ENCODE measurements at places on chromosomes 6 and 20.

DNA sequence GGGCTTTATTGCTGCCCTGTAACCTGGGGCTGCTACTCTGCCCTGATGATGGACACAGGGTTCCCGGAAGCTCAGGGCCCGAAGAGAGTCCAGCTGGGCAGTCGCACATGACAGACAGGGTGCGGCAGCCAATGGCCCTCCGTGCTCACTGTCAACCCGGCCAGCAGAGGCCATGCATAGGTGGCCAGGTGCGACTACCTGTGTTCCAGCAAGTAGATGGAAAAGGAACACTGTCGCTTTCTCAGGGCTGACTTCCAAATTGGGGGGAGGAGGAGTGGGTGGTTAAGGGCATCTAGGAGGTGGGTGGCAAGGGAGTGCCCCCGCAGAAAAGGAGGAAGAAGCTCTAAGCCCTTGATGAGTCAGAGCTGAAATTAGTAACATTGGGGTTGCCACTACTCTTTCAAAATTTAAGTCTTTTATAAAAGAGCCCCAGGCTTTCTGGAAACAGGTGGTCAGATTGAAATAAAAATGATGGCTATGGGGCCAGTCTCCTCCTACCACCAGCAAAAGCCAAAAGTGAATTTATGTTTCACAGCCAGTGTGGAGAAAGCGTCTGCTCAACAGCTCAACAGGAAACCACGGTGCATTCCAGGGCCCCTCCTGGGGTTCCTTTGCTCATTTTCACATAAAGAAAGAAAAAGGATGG lies 2.3 kb upstream of the RAMACL start:
- DNase-seq = no peak

GRCh38 chr6:47203266-47203937 lies 106.3 kb downstream of the TNFRSF21 start:
- no peak for DNase-seq

GRCh38 chr20:61608275-61609085 lies 356.4 kb downstream of the CDH4 start:
- DNase-seq = no peak

GRCh38 chr6:118511930-118512715 lies 36.0 kb upstream of the PLN start:
- no peak for DNase-seq

GRCh38 chr6:48311301-48311700 lies 200.3 kb upstream of the PTCHD4 start:
- DNase-seq = no peak

DNA sequence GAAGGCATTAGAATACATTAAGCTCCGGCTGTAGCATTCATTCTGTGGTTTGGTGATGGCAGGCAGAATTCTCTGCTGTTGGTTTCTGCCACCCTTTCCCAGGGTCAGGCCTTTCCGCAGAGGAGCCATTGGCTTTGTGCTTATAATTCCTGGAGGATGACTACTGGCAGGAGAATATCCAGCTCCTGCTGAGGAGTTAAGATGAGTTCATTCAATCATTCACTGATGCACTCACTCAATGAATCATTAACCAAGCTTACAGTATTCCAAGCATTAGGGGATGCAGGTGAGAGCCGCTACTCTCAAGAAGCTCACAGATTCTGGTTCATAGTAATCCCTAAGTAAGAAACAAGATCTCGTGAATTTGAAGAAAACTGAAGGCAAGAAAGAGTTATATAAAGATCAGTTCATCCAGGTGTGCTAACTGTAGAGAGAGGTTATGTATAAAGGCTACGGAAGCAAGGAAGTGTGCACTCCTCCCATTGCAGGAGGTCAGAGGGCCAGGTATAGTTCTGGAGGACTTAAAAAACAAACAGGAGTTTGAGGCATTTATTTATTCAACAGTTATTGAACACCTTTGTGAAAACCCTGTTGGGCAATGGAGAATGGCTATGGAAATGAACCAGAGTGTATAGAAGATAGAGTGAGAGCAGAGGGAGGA lies 75.5 kb downstream of the HMGN3 start:
- no peak for DNase-seq

- DNase-seq = no peak
Measured at GRCh38 chr6:75368151-75368779, 83.7 kb upstream of the TMEM30A start.

- no peak for DNase-seq
Measured at GRCh38 chr6:3882431-3882830, 33.3 kb downstream of the FAM50B start.

- DNase-seq = no peak
Measured at GRCh38 chr20:51354191-51354768, 188.2 kb downstream of the NFATC2 start.

DNA sequence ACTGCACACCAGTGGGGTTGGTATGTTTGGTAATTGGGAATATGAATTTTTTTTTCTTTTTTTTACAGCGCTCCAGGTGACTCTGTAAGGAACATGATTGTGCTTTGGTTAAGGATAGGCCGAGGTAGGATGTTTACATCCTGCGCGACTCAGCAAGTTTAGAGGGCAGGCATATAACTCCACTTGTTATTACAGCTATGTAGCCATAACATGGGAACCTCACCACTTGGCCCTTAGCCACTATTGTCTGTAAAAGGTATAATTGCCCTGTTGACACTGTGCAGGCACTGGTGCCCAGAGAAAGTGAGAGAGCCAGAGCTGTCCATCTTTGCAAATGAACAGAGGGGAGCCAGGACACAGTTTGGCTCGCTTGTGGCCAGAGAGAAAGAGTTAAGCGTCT lies 172.9 kb downstream of the MCHR2 start:
- DNase-seq = no peak

DNA sequence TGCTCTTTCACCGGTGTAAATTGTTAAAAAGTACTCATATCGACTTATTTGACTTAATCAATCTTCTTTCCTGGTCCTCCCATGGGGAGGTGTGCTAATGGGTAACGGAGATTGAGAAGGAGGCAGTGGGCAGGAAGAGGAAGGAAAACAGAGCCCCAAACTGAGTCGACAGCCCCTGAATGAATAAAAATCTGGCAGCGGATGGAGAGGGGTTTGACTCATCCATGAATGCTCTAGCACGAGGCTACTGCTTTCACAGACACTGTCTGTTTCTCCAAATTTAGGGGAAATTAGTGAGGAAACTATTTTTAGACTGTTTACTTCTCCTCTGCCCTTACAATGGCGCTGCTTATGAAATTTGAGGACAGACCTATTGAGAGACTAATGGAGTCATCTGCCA lies 142.2 kb upstream of the ATXN1 start:
- no peak for DNase-seq

GRCh38 chr6:35294308-35294945 lies 3.2 kb upstream of the DEF6 start:
- DNase-seq = no peak

- no peak for DNase-seq
Measured at GRCh38 chr6:70312165-70312745, 9.4 kb upstream of the COL9A1 start.

DNA sequence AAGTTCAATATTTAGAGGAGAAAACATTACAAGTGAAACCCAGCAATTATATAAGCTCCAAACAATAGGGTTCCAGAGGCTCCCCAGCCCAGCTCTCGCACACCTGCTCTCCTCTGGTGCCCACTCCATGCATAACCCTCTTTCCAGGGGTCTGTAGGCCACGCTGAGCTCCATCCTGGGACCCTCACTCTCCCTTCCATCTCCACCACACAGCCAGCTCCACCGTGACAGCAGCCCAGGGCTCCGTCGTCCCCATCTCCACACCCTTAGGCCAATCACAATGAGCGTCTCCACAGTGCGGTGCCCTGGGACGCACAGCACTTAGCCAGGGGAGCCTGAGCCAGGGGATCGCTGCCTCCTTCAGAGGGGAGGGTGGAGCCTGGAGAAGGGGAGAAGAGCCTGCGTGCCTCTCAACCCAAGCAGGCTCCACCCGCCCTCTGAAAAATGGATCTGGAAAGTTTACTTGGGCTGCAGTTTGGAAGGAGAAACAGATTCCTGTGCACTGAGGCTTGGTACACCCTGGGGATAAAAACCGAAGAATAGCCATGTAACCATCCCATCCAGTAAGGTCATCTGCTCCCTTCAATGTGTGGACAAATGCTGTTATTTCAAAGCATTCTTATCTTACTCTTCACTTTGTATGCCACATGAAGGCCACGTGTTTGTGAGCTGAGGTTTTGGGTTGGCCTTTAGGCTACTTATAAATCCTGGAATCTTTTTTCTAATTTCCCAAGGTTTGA lies 72.4 kb upstream of the GGTLC1 start:
- DNase-seq = no peak

- no peak for DNase-seq
Measured at GRCh38 chr20:23433628-23434027, 5.9 kb upstream of the CSTL1 start.

DNA sequence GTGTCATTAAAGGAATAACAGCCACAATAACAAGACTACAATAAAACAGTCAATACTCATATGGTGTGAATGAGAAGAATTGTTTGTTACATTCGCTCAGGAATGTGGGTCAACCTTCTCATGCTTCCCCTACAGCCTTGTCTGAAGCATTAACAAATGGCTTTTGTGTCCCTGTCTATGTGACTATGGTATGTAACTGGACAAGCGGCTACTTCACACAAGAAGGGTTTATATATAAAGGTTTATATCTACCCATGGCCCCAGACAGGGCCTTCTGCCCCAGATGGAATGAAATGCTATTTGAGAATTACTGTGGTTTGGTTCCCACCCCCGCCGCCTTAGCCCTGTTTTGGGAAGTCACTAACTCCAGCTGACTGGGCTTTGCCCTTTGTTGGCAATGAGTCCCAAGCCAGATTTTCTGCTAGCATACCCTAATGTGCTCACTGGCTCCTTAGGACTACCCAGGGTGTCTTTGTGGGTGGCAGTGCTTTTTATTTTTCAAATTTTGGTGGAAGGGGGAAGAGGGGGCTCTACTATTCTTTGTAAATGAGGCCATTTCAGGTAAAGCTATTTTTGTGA lies 39.4 kb downstream of the TFAP2A start:
- no peak for DNase-seq

DNA sequence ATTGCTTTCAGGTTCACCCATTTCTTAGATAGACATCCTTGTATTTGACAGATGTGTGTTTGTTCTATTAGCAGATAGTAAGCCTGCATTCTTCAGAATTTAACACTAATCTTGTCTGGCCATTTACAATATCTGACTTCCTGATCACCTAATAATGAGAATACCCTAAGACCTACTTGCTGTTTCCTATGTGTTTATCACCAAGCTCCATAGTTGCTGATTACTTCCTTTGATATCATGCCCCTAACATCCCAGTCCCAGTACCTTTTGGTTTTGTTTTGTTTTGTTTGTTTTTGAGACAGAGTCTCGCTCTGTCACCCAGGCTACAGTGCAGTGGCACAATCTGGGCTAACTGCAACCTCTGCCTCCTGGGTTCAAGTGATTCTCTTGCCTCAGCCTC lies 143.6 kb upstream of the DST start:
- no peak for DNase-seq

DNA sequence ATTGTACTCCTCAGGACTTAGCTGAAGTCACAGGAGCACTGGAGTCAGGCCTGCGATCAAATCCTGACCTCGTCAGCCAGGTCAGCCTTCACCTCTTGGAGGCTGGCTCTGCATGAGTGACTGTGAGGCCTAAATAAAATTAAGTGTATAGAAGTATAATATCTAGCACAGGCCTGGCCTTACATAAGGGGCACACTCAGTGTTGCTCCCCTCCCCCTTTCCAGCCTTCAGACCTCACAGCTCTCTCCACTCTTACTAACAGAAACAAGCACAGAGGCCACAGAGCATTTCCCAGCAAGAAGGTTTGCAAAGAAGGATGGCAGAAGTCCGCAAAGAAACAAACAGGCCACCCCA lies 84.8 kb downstream of the TRERF1 start:
- no peak for DNase-seq

DNA sequence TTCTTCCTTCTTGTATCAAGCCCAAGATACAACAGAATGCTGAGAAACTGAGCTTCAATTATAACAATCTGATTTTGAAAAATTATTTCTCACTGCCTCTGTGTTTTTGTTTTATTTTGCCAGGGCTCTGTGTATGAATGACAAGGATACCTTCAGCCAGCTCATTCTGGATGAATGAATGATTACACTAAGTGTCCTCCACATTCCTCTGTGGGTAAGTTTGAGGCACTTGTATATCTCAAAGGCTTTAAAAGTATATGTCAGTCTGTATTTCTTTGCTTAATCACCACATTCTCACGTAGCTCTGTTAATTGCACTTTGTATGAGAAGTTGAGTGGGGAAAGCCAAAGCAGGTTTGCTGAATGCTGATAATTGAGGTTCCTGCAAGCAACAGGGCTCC lies 95.1 kb downstream of the TIAM2 start:
- DNase-seq = no peak

DNA sequence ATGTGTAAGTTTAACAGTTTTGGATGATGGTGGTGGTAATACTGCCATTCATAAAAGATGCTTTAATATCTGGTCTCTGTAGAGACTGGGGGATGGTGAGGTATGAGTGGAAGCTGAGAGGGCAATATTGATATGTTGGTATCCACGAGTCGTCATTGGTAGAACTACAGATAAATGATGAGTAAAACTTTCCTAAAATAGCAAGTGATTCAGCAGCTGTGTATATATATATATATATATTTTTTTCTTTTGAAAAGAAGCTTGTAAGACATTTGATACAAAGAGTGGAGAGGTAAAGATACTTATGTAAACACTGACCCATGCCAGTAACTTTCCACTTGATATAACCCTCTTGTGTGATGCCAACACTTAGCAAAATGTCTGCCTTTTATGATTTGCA lies 41.7 kb upstream of the CITED2 start:
- no peak for DNase-seq

DNA sequence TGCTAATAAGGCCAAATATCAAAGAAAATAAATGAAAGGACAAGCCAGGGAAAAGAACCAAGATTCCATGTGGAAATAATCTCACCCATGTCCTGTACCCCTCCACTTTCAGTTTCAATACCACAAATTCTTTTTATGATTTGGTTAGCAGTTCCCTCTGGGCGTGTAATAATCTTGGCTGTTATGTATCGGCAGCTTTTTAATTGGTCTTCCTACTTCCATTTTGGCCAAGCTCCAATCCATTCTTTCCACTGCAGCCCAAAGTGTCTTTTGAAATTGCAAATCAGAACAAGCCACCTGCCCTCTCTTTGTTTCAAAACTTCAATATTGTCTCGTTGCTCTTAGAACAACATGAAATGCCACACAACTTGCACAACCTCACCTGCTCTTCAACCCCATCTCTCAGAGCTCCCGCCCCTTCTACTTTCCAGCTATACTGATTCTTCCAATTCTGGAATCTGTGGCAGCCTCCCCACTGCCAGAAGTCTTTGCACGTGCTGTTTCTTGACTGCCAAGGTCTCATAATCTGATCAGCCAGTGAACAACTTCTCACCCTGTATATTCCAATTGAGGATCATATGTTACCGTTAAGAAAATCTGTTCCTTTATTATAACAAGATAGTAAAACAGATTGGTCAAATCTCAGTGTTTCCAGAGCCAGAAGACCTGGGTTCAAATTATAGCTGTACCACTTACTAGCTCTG lies 354.5 kb downstream of the CBLN4 start:
- DNase-seq = no peak

All from esophagus squamous epithelium (tissue), 5 donors.